ENCODE measurements at places on chromosomes 5 and 9. TPM values are rescaled to one million over a fixed set of nuclear protein-coding genes. Genes with fewer than 3 reads are reported as not detected.

DNA sequence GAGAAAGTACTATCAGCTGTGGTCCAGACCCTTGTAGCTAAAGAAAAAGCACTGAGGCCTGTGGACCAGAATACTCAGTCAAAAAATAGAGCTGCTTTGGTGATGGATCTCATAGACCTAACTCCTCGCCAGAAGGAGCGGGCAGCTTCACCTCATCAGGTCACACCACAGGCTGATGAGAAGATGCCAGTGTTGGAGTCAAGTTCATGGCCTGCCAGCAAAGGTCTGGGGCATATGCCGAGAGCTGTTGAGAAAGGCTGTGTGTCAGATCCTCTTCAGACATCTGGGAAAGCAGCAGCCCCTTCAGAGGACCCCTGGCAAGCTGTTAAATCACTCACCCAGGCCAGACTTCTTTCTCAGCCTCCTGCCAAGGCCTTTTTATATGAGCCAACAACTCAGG is 8.9 kb downstream of the RAB24 start:
- DNase-seq, result no peak
- H3K4me3 ChIP-seq, result no peak overlapping the region
- H3K4me1 ChIP-seq, result peaks cover 10% of the 10 kb centered on the region
- no peaks in the 10 kb centered on the region for H3K27me3 ChIP-seq

DNA sequence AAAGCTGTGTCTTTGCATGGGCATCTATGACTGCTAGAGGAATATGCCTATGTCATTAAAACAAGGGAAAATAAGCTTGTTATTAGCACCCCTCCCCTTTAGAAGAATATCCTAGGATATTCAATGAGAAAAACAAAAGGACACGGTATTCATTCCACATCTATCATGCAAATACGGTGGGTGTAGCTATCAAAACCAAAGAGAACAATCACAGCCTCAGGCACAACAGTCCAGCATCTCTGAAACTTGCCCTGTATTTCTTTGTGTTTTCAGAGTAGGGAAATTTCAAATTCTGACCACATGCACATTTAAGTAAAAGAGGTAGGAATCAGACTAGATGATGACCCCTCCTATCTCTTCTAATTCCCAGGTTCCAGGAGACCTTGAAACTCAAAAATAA is 209.9 kb downstream of the EFNA5 start:
- no peak overlapping the region for H3K4me3 ChIP-seq
- no peaks in the 10 kb centered on the region for H3K36me3 ChIP-seq
- no peak for DNase-seq
- H3K27ac ChIP-seq, result no peak overlapping the region
- H3K4me1 ChIP-seq, result no peaks in the 10 kb centered on the region
- H3K27me3 ChIP-seq, result no peaks in the 10 kb centered on the region

GRCh38 chr5:64973215-64973614 is 204.5 kb downstream of the CWC27 start:
- no peak overlapping the region for H3K4me3 ChIP-seq
- H3K27ac ChIP-seq, result no peak overlapping the region
- no peak for DNase-seq

GRCh38 chr5:79686799-79687198 is 2.8 kb upstream of the CMYA5 start:
- H3K27ac ChIP-seq, result no peak overlapping the region
- H3K27me3 ChIP-seq, result no peaks in the 10 kb centered on the region
- H3K36me3 ChIP-seq, result peaks cover 8% of the 10 kb centered on the region
- no peak for DNase-seq

DNA sequence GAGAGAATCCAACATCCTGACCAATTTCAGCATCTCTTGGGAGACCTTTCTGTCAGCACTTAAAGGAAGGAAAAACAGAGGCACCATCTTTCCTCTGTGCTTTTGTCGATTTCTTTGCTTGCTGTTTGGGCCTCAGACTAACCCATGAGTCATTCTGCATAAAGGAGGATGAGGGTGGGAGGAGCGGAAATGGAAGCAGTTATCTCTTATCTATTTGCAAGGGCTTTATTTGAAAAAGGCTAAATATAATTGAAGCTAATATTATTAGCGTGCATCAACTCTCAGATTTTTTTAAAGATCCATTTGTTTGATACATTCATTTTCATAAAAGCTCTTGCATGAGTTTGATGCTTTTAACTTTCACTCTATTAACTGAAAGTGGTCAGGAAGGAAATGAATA is 72.9 kb downstream of the ZNF622 start:
- no peaks in the 10 kb centered on the region for H3K4me1 ChIP-seq
- H3K27me3 ChIP-seq, result no peaks in the 10 kb centered on the region
- DNase-seq, result no peak

- H3K27ac ChIP-seq, result no peak overlapping the region
- H3K4me3 ChIP-seq, result no peak overlapping the region
- peaks cover 6% of the 10 kb centered on the region for H3K4me1 ChIP-seq
- no peak for DNase-seq
- no peaks in the 10 kb centered on the region for H3K27me3 ChIP-seq
These were observed 215.4 kb downstream of the NR3C1 start for GRCh38 chr5:143188083-143188482.

DNA sequence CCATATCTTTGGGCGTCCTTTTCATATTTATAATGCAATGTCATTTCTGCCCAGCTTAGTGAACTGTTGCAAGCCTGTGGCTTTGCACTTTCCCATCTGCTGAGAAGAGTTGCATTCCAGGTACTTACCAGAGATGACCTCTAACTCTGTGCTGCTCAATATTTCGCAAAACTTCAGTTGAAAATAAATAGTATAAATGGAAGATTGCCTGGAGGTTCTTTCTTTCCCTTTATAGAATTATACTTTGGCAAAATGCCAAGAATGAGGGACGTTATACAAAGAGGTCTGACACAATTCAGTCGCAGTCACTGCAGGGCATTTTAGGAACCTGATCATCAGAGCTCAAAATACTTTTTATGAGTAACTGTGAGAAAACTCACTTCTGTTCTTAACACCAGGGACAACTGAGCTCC is 18.9 kb upstream of the VLDLR start:
- H3K27me3 ChIP-seq, result no peaks in the 10 kb centered on the region
- H3K4me1 ChIP-seq, result peaks cover 7% of the 10 kb centered on the region
- no peak for DNase-seq
- H3K36me3 ChIP-seq, result no peaks in the 10 kb centered on the region
- H3K4me3 ChIP-seq, result no peak overlapping the region

DNA sequence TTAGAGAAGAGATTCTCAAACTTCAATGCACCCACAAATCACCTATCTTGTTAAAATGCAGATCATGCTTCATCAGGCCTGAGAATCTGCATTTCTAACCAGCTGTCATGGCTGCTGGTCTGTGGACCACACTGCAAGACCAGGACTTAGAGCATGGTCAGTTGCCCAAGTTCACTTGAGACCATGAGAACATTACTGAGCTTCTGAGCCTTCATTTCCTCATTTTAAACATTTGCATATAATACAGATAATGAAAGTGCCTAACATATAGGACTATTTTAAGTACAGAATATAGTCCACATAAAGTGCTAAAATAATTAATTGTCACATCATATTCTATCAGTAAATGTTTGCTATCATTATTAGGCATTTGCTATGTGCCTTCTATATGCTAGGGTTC is 260.8 kb upstream of the TNC start:
- no peaks in the 10 kb centered on the region for H3K4me1 ChIP-seq
- no peak overlapping the region for H3K27ac ChIP-seq
- no peak for DNase-seq
- H3K36me3 ChIP-seq, result no peaks in the 10 kb centered on the region
- no peak overlapping the region for H3K4me3 ChIP-seq

GRCh38 chr9:37430841-37431597 is 8.5 kb downstream of the GRHPR start:
- DNase-seq, result no peak
- H3K27me3 ChIP-seq, result no peaks in the 10 kb centered on the region
- no peak overlapping the region for H3K4me3 ChIP-seq
- no peaks in the 10 kb centered on the region for H3K4me1 ChIP-seq
- peaks cover 15% of the 10 kb centered on the region for H3K36me3 ChIP-seq

DNA sequence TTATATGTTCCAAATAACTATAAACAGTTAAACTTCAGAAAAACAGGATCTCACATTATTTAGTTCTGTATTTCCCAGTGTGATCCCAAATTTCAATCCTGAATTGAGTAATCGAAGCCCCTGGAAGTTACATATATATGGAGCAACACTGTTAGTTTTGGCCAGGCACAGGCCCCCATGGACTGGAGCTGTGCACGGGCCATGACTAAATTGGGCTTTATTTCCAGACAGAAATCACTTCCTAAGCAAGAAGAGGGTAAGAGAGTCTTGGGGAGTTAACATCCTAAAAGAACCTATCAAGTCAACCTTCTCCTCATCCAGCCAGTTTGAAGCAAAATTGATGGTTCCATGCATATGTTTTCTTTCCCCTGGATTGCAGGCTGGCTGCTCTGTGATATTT is 393.0 kb downstream of the TMEM167A start:
- no peak overlapping the region for H3K27ac ChIP-seq
- H3K27me3 ChIP-seq, result no peaks in the 10 kb centered on the region
- DNase-seq, result no peak

- H3K4me3 ChIP-seq, result no peak overlapping the region
- no peak overlapping the region for H3K27ac ChIP-seq
- no peaks in the 10 kb centered on the region for H3K27me3 ChIP-seq
- no peaks in the 10 kb centered on the region for H3K36me3 ChIP-seq
- no peak for DNase-seq
These were observed 164.1 kb downstream of the PRR16 start for GRCh38 chr5:120628156-120628555.

- H3K27me3 ChIP-seq, result no peaks in the 10 kb centered on the region
- no peaks in the 10 kb centered on the region for H3K4me1 ChIP-seq
- H3K4me3 ChIP-seq, result no peak overlapping the region
These were observed 109.1 kb upstream of the CTNND2 start for GRCh38 chr5:12013351-12013750.

DNA sequence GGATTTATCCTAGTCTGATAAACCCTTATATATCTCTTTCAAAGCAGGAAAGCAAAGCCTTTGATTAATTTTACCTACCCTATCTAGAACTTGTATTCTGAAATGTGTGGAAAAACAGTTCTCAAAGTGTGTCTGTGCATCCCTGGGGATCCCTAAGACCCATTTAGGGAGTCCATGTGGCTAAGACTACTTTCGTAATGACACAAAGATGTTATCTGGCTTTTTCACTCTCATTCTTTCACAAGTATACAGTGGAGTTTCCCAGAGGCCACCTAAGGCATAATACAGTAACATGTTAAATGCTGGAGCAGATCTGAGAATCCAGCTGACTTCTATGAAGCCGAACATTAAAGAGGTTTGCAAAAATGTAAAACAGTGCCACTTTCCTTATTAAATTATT is 54.3 kb upstream of the TNFSF15 start:
- no peaks in the 10 kb centered on the region for H3K36me3 ChIP-seq
- no peaks in the 10 kb centered on the region for H3K27me3 ChIP-seq
- no peak for DNase-seq
- H3K4me3 ChIP-seq, result no peak overlapping the region

DNA sequence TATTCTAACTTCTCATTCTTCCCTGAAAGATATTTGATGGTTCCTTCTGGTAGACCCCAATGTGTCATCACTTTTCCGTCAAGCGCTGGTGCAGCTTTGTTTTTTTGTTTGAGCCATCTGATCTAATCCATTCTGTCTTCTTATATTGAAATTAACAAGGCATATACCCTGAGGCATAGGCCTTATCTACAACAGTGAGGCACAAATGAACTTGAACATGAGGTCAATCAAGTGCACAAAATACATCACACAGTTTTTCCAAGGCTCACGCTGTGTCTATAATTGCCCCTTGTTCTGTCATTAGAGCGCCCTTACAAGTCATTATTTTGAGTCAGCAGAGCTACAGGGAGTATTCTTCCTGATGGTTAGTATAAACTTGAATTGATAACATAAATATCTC is 406.6 kb downstream of the MAT2B start:
- no peaks in the 10 kb centered on the region for H3K4me1 ChIP-seq
- no peak overlapping the region for H3K27ac ChIP-seq
- H3K4me3 ChIP-seq, result no peak overlapping the region

GRCh38 chr9:76676857-76677256 is 87.4 kb upstream of the PCA3 start:
- H3K4me3 ChIP-seq, result no peak overlapping the region
- H3K36me3 ChIP-seq, result no peaks in the 10 kb centered on the region
- no peaks in the 10 kb centered on the region for H3K27me3 ChIP-seq
- no peak for DNase-seq
- H3K27ac ChIP-seq, result no peak overlapping the region

DNA sequence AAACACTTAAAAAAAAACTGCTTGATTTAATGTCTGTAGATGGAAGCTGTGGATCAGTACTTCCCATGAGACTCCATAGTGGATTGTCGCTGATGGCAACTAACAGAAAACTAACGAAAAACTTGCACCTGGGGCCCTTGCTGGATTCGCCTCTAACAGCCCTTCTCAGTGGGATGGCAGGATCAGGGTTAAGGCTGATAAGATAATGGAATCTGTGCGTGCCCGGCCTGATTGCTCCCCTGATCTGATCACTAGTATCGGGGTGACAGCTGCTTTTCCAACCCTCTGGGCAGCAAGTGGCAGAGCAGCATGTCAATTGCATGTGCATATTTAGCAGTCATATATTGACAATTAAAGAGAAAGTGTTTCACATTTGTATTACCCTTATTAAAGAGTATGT is 185.8 kb upstream of the ELAVL2 start:
- no peak overlapping the region for H3K4me3 ChIP-seq
- no peak for DNase-seq
- H3K27ac ChIP-seq, result no peak overlapping the region
- H3K36me3 ChIP-seq, result no peaks in the 10 kb centered on the region
- H3K27me3 ChIP-seq, result no peaks in the 10 kb centered on the region
- no peaks in the 10 kb centered on the region for H3K4me1 ChIP-seq

DNA sequence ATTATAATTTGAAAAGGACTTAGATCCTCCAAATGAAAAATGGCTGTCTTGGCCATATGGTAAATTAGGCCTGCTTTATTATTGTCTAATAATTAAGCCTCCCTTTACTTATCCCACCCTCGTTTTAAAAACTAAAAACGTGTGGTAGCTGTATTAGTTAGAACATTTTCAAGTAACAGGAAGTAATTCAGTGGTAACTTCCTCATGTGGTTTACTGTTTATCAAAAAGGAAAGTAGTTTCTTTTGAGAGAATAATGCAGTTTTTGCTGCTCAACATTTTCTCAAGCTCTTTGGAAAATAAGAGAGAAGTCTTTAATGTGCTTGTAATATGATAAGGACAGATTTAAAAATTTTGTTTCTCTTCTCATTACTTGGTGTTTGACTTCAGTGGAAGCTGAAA is 26.0 kb downstream of the ZCCHC7 start:
- H3K4me3 ChIP-seq, result no peak overlapping the region
- H3K27me3 ChIP-seq, result no peaks in the 10 kb centered on the region
- H3K4me1 ChIP-seq, result no peaks in the 10 kb centered on the region
- H3K27ac ChIP-seq, result no peak overlapping the region
- DNase-seq, result no peak

- no peak overlapping the region for H3K4me3 ChIP-seq
- no peaks in the 10 kb centered on the region for H3K36me3 ChIP-seq
- no peak for DNase-seq
- peaks cover 7% of the 10 kb centered on the region for H3K4me1 ChIP-seq
These were observed 34.2 kb downstream of the PAX5 start for GRCh38 chr9:36999728-37000333.

Gene FBXL7
- 3.1 TPM for total RNA-seq

Gene PCDHGA12
- total RNA-seq, result 5.4 TPM

Gene CBY3
- not detected for total RNA-seq

Gene SUSD3
- total RNA-seq, result 3.6 TPM

Gene SPATA6L
- total RNA-seq, result 10.9 TPM

Gene PRRC1
- 25.1 TPM for total RNA-seq

Gene IL31RA
- not detected for total RNA-seq

Gene STPG3
- total RNA-seq, result not detected
